ENCODE measurements at places on chromosomes 4 and X.

DNA sequence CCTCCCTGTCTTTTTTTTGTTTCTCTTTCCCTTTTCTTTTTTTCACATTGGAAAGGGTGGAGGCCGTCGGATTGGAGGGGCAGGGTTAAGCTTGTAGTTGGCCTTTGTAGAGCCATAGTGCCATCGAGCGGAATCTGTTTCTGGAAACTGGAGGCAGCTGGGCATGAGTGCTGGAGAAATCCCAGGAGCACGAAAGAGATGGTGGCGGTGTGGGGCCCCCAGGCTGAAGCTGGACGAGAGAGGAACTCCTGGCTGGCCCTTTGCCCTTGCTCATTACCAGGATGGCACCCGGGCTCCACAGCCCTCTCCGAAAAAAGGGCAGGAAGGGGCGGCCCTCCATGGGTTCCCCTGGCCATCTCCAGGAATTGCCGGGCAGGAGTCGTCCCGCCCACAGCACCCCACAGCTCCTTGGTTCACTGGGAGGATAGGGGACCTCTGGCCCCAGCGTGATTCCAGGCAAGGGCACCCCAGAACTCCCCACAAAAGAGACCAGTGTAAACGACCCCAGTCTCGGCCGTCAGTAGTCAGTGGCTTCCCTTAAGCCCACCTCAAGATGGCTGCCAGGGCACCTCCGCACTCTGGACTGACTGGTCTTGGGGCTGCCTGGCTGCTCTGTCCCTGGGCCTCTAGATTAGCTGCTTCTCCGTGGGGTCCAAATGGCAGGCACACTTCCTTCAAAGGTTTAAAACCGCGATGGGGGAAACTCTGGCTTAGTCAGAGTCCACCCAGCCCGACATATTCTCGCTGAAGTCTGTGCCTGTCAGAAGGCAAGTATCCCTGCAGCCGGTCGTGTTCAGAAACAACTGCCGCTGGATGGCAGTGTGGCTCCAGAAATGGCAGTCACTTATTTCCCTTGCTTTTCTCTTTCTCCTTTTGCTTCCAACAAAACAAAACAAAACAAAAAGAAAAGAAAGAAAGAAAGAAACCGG lies 74.1 kb downstream of the NBDY start:
- DNase-seq = peak; percentile 48

- DNase-seq = no peak
Observed at GRCh38 chr4:57342411-57342810, 232.2 kb upstream of the IGFBP7 start.

GRCh38 chr4:4853921-4854648 lies 5.4 kb upstream of the MSX1 start:
- no peak for DNase-seq

GRCh38 chrX:10591363-10592335 lies 28.7 kb downstream of the MID1 start:
- DNase-seq = no peak

DNA sequence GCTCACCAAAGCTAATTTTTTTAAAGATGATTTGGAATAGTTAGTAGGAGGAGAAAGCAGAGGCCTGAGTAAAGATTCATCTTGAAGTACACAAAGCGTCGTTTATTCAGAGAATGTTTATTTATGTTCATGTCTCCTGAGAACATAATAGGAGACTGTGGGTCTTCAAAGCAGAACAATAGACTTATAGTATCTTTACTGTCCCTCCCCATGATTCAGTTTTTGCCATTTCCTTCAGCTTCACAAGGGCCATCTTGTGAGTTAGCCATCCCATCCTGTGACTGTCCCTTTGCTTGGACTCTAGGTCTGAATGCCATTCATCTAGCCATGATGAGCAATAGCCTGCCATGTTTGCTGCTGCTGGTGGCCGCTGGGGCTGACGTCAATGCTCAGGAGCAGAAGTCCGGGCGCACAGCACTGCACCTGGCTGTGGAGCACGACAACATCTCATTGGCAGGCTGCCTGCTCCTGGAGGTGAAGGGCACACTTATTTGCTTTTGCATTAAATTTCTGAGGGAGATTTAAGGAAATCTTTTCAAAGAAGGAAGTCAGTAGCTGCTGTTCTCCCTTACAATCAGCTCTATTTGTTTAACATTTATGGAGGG lies 105.8 kb downstream of the NFKB1 start:
- no peak for DNase-seq

- no peak for DNase-seq
Observed at GRCh38 chr4:185711726-185712125, 100.3 kb downstream of the SORBS2 start.

DNA sequence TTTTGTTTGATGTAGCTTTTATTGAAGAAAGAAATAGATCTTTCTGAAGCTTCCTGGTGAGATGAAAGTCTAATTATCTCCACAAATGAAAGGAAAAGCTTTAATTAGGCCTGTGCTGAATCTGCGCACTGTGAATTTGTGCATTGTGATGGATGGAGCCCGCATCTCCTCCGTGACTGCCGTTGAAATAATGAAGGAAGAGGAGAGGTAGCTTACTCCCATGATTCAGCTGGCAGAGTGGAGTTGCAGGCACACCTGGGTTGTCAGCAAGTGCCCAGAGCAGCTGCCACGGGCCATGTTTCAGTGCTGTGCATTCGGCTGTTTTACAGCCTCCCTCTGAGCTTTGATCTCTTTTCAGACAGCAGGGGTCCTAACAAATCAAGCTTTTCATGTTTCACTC lies 735.3 kb upstream of the TENM3 start:
- DNase-seq = no peak

GRCh38 chr4:111267786-111268185 lies 644.9 kb upstream of the PITX2 start:
- no peak for DNase-seq

DNA sequence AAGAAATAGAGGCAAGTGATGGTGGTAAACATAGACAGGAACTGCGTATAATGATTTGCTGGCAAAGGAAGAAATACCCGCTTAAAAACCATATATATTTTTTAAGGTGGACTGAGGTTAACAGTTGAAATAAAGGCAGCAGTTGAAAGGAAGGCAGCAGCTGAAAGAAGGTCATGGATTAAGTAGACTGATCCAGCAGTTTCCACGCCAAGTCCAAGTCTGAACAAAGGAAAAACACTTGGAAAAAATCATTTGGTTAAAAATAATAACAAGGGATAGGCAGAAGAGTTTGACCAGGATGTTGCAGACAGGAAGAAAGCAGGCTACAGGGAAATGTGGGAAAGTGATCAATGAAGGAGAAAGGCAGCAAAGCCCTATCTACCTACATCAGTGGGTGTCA lies 93.6 kb downstream of the AMELX start:
- DNase-seq = no peak

- no peak for DNase-seq
Observed at GRCh38 chr4:124635331-124635730, 77.2 kb downstream of the ANKRD50 start.

- DNase-seq = no peak
Observed at GRCh38 chr4:120939693-120940092, 17.2 kb upstream of the PRDM5 start.

DNA sequence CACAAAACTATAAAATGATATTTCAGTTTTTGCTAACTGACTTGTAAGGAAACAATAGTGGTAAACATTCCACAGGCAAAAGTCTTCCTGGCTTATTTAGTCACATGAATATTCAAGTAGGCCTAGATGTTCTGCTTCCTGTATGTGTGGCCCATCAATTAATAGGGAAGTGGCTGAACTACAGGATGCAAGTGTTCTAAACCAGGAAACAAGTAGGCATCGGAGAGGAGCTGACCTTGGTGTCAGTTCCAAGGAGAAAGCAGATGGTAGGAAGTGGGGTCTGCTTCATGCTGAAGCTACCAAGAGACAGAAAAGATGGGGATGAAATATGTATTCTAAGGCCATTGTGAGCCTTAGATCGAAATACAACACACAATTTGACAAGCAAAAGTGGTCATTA lies 149.7 kb downstream of the ANTXR2 start:
- DNase-seq = no peak

DNA sequence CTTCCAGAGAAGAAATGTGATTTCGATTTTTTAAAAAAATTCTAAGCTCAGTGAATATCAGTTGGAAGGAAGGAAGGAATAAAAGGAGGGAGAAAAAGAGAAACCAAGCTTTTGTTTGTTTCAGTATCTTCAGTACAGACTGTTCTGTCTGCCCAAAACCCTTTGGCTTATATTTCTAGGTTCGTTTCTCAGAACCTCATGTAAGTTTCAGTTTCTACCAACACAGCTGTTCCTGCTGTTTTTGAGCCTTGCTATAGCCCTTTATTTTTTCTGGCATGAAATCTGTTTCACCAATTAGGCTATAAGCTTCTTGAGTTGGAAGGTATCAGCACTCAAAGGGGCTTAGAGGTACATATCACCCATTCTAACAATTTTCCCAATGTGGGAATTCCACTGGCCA lies 157.9 kb downstream of the GBA3 start:
- no peak for DNase-seq

DNA sequence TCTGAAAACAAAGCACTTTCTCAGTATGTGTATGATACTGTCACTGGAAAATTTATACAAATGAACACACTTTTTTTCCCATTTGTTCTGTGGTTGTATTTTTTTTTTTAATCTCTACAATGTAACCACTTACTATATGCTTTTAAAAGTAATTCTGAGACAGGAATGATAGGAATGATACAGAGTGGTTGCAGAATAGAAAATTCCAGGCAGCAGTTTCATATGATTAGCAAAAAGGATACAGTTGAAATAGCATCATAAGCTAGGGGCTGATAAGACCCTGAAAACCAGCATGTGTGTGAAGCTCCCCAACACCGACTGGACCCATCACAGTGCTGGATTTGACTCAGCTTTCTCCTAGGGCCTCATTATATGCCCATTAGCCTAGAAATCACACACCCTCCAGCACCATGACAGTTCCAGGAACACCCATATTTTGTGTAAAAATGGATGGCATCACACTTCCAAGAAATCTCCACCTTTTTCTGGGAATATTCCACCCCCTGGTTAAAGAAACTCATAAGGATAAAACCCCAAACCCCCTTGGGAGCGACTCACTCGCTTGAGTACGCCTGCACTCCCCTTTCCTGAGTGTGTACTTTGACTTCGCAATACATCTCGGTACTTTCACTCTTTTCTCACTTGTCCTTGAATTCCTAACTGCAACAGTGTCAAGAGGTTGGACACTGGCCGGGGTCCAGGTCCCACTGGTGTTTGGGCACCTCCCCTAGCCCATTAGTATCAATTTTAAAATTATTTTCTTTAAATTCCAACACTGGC lies 77.4 kb upstream of the AGA start:
- no peak for DNase-seq

DNA sequence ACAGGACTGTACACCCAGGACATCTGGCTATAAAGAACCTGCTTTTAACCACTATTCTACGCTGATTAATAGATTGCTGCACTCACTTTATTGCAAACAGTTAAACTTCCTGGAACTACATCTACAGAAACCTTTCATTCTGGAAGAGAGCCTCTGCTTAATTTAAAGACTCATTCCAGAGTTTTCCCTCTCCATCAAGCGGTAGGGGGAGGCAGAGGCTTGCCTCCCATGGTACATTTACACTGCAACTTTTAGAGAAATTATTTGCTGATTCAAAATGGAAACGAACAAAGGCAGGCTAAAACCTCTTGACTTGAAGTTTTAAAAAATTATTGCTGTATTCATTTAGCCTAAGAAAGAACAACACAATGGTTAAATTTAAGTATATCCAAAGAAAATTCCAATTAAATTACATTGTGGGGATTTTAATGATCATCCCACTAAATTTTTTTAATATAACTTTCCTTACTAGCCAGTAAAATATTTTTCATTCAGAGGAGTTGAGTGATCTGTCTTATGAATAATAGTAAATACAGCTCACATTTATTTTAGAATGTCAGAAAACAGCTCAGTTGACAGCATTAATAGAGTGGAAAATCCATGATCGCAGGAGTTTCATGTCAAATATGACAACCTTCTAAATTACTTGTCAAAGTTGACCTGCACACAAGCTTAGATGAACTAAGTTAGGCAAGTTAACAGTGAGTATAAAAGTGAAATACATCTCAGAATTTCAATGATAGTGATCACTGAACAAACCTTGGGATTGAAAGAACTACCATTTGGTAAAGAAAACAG lies 46.3 kb upstream of the PCDH10 start:
- DNase-seq = no peak

DNA sequence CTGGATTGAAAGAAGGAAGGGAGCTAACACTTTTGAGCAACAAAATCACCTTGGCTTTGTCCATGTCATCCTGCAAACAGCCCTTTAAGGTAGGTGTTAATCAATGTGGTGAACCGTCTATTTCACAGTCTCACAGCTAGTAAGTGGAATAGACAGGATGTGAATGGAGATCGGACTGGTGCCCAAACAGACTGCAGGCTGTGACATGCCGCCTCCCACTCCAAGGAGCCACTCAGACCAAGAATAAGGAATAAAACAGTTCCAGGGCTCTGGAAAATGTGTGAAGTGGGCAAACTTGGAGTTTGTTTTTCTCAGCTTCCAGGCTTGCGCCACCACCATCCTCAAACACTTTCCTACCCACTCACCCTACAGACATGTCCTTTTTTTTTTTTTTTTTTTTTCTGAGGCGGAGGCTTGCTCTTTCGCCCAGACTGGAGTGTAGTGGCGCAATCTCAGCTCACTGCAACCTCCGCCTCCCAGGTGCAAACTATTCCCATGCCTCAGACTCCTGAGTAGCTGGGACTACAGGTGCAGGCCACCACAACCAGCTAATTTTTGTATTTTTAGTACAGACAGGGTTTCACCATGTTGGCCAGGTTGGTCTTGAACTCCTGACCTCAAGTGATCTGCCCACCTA lies 57.7 kb upstream of the SEC24B start:
- DNase-seq = no peak

Measured in stimulated activated CD8-positive, alpha-beta memory T cell treated with anti-CD3 and anti-CD28 coated beads, Interleukin-2, amount 100 ng/mL, for 1 hour (primary cell).